Glomerular endothelial cell (primary cell): ENCODE measurements at places on chromosomes 11 and 22.

DNA sequence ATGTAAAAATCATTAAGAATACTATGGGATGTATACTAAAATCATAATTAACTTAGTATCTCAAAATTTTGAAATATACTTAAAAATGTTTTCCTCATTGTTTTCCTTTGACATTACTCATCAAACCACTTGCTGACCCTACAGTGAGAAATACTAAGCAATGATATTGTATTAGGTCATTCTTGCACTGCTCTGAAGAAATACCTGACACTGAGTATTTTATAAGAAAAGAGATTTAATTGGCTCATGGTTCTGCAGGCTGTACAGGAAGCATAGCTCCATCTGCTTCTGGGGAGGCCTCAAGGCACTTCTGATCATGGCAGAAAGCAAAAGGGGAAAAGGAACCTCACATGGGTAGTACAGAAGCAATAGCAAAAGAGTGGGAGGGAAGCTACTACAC is 950.9 kb upstream of the CHORDC1 start:
- DNase-seq, result no peak

- DNase-seq, result no peak
Observed at GRCh38 chr11:83006877-83007330, 64.8 kb downstream of the RAB30 start.

GRCh38 chr22:50607659-50608020 is 7.0 kb downstream of the MAPK8IP2 start:
- no peak for DNase-seq

DNA sequence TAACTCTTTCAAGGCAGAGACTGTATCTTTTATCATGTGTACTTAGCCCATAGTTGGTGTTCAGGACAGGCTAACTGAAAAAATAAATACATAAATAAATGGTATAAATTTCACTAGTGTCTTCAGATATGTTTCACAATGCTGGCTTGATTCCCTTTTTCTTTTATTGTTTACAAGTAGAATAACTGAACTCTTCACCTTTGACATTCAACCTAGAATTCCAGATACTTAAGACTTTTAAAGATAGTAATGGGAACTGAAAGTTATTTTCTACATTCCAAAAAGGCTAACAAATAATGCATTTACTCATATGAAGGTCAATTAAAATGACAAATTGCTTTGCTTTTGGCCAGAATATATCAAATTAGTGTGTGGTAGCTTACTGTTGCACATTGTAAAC is 411.3 kb upstream of the TENM4 start:
- DNase-seq, result no peak

GRCh38 chr11:125348674-125349309 is 147.3 kb downstream of the FEZ1 start:
- no peak for DNase-seq
